Activated CD4-positive, alpha-beta T cell treated with anti-CD3 and anti-CD28 coated beads, Interleukin-2, amount 50 U/mL, for 1 hour (primary cell): ENCODE measurements at places on chromosomes 1 and 21.

DNA sequence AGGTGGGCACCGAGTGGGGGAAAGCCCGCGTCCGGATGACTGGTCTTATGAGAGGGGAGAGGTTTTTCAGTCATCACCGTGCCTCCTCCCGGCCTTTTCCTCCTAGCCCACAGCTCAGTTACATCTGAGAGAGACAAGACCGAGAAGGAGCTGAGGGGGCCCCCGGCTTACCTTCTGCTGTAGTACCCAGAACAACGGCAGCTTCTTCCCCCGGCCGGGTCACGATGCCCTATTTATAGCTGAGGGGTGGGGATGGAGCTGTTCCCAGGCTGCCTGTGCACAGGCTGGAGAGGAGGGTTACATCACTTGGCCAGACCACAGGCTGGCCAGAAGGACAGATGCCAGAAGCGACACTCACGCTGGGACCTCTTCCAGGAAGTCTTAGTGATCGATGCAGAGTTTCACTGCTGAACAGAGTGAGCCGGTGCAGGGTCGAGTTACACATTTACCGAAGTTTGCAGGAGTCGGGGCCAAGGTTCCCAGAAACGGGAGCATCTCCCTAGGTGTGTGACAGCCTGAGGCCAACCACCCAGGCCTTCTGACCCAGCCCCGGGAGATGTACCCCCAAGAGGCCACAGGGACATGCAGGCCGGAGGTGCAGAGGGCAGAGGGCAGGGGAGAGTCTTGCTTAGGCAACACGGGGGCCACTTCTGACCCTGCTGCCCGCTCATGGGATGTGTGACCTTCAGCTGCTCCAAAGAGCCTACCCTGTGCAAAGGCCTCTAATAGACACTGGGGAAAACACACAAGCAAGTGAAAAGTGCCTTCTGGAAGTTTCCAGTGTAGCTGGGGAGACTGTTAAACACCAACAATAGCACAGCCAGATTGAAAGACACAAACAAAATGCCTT lies at the start of gene AGT:
Gene AGT (minus strand): TSS at position 208 of the 850 bp plus-strand sequence. CDS start 3,299 bp downstream, outside the sequence.
- DNase-seq = no peak

DNA sequence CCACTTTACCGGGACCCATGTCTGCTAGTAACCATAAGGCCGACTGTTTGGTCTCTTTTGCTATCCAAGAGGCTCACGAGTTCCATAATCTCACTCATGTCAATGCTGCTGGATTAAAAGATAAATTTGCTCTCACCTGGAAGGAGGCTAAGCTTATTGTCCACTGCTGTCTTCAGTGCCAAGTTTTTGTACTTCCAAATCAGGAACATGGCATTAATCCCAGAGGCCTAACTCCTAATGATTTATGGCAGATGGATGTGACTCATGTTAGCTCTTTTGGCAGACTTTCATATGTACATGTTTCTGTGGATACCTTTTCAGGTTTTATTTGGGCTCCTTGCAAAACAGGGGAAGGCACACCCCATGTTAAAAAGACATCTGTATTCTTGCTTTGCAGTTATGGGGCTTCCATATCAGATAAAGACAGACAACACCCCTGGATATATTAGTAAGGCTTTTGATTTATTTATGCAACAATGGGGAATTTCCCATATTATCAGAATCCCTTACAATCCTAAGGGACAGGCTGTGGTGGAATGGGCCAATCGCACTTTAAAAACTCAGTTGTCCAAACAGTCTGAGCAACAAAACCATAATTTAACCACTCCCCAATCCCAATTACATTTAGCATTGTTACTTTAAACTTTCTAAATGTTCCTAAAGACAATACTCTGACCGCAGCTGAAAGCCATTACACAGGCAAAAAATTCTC lies 162.7 kb downstream of the IER5 start:
- no peak for DNase-seq

GRCh38 chr1:66733348-66734017 lies 18.8 kb upstream of the DYNLT5 start:
- DNase-seq = no peak

GRCh38 chr1:175725684-175726083 lies 17.7 kb downstream of the TNR start:
- no peak for DNase-seq

- no peak for DNase-seq
Measured at GRCh38 chr1:182032251-182032650, 29.3 kb downstream of the ZNF648 start.

GRCh38 chr1:56585985-56586384 lies 6.6 kb upstream of the PLPP3 start:
- no peak for DNase-seq

GRCh38 chr1:53341961-53342707 lies 14.3 kb upstream of the LRP8 start:
- DNase-seq = no peak
